ENCODE measurements at places on chromosomes 1 and 21. TPM values are rescaled to one million over a fixed set of nuclear protein-coding genes. Genes with fewer than 3 reads are reported as not detected.

The INAVA gene
- total RNA-seq = 3.6 TPM

The LCE2A gene
- not detected for total RNA-seq

GRCh38 chr1:181110013-181110412, 21.5 kb downstream of the IER5 start:
- no peaks in the 10 kb centered on the region for H3K36me3 ChIP-seq
- H3K27ac ChIP-seq = no peak overlapping the region
- no peaks in the 10 kb centered on the region for H3K27me3 ChIP-seq
- peaks cover 56% of the 10 kb centered on the region for H3K4me1 ChIP-seq
- no peak overlapping the region for H3K4me3 ChIP-seq
- DNase-seq = no peak

DNA sequence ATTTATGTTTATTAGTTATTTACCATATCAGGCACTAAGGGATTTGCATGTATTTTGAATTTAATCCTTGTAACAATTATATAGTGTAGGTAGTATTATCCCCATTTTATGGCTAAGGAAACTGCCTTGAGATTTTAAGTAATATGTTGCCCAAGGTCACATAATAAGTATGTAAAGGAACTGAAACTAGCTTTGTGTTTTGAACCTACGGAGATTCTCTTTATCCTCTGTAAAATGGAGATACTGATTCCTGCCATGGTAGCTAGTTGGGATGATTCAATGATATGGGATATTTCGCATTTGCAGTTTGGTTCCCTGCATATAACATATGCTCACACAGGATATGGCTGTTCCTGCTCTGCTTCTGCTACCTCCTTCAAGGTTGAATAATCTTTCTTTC, 144.3 kb downstream of the ST6GALNAC3 start:
- no peak overlapping the region for H3K27ac ChIP-seq
- no peaks in the 10 kb centered on the region for H3K27me3 ChIP-seq
- H3K4me3 ChIP-seq = no peak overlapping the region
- H3K4me1 ChIP-seq = no peaks in the 10 kb centered on the region

DNA sequence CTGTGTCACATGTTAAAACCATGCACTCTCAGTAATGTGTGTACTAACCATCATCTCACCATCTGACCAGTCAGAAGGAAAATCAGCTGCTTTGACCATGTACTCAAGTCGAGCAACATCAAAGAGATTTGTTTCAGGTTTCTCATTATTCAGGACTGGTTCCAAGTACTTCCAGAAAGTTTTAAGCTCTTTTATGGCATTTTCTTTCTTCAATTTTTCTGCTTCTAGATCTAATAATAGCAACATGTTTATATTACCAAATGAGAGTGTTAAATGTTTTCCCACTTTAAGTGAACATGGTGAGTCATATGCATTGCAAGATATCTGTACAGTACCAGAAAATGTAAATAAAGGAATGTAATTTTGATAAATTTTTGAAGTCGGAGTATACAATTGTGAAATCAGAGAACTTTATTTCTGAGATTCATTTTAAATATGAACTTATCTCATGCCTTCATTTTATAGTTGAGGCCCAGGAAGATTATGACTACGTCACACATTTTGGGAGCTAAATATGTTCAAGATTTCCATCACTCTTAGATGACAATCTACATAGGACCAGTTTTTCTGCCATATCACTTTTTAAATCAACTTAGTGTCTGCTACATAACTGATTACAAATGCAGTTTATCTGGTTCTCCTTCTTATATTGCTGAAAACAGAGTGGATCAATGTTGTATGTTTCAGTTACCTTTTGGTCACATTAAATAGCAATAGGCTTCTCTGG, 87.2 kb downstream of the SPAG17 start:
- H3K4me1 ChIP-seq = no peaks in the 10 kb centered on the region
- H3K4me3 ChIP-seq = no peak overlapping the region
- DNase-seq = no peak
- H3K36me3 ChIP-seq = no peaks in the 10 kb centered on the region
- no peaks in the 10 kb centered on the region for H3K27me3 ChIP-seq

- DNase-seq = no peak
- H3K36me3 ChIP-seq = no peaks in the 10 kb centered on the region
- peaks cover 7% of the 10 kb centered on the region for H3K27me3 ChIP-seq
- no peak overlapping the region for H3K27ac ChIP-seq
- no peaks in the 10 kb centered on the region for H3K4me1 ChIP-seq
- H3K4me3 ChIP-seq = no peak overlapping the region
Observed at GRCh38 chr1:230351514-230351913, 74.6 kb downstream of the PGBD5 start.

GRCh38 chr1:205978676-205979075, 24.5 kb downstream of the RAB7B start:
- DNase-seq = no peak
- H3K27me3 ChIP-seq = no peaks in the 10 kb centered on the region
- no peaks in the 10 kb centered on the region for H3K36me3 ChIP-seq
- no peaks in the 10 kb centered on the region for H3K4me1 ChIP-seq
- H3K27ac ChIP-seq = no peak overlapping the region
- no peak overlapping the region for H3K4me3 ChIP-seq

DNA sequence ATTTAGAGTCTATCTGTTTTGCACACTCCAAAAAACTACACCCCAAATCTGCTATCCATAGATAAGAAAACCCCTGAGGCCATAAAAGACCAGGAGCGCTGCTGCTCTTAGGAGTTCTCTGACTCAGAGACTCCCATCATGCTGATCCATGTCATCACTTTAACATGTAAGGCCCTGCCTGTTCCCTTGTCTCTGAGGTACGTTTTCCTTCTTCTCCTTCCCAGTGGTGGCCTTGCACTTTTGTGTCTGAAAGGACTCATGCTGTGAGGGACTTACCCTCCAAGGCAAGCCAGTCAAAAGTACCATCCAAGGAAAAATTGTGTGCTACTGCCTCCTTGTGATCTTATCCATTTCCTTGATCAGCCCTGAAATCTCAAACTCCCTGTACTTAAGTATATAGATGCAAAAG, 427.4 kb upstream of the NCAM2 start:
- H3K27me3 ChIP-seq = no peaks in the 10 kb centered on the region
- DNase-seq = no peak

DNA sequence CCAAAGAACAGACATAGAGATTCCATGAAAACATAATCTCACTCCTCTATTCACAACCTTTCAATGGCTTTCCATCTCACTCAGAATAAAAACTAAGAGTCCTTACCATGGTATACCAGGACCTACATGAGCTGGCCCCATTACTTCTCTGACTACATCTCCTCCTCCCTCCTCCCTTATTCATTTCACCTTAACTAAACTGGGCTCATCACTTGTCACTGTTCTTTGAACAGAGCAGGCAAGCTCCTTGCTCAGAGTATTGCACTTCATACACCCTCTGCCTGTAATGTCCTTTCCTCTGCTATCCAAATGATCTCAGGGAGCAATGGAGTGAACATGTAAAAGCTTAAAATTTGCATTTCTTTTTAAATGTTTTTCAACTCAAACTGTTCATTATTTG, 142.0 kb downstream of the MRPL39 start:
- DNase-seq = no peak
- no peaks in the 10 kb centered on the region for H3K4me1 ChIP-seq
- no peaks in the 10 kb centered on the region for H3K36me3 ChIP-seq
- no peak overlapping the region for H3K27ac ChIP-seq

DNA sequence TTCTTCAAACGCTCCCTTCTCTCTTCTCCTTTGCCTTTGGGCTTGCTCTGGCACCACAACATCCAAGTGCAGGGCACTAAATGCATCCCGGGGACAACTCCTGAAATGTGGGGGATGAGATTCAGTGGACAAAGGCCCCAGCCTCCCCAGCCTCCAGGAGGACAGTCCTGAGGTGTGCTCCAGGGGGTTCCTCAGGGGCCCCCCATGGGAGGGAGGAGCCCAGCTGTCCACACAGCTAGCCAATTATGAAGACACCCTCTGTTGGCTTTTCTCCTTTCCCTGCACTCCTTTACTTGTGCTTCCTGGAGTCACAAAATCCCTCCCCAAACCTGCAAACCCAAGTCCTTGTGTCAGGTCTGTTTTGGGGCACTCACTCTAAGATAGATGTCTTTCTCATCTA, 735.4 kb downstream of the PTPRU start:
- H3K27me3 ChIP-seq = no peaks in the 10 kb centered on the region
- DNase-seq = no peak
- no peak overlapping the region for H3K4me3 ChIP-seq
- no peaks in the 10 kb centered on the region for H3K4me1 ChIP-seq
- H3K27ac ChIP-seq = no peak overlapping the region

DNA sequence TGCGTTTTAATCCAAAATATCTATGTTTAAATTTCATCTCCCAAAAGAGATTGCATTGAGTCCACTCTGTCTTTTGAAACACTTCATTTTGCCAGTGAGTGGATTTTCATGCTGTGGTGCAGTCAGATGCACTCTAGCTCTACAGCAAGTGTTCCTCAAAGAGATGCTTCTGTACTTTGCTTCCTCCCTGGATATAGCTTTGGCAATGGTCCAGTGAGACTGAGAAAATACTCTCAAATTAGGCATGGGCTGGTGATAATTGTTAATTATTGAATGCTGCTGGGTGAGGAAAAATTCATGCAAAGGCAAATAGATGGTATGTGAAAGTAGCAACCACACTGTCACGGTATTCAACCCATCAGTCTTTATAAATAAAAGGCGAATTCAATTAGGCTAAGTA, 396.9 kb downstream of the ADGRL2 start:
- no peaks in the 10 kb centered on the region for H3K4me1 ChIP-seq
- H3K4me3 ChIP-seq = no peak overlapping the region
- H3K27ac ChIP-seq = no peak overlapping the region
- no peaks in the 10 kb centered on the region for H3K27me3 ChIP-seq
- no peaks in the 10 kb centered on the region for H3K36me3 ChIP-seq

DNA sequence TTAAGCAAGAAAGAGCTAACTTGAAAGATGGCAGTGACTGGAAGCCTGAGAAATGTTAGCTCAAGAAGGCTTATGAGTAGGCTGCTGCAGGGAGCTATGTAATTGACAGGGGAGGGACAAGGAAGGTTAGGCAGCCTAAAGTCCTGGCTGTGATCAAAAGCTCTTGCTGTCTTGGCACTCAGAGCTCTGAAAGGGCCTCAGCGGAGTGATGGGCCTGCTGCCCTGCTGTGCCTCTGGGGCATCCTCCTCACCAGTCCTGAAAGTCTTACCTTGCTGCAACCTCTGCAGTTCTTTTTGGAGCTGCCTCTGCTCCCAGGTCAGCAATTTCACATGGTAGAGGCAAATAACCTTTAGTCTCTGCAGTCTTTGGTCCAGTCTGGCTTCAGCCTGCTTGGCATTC, 1.8 kb downstream of the CCDC190 start:
- H3K4me1 ChIP-seq = no peaks in the 10 kb centered on the region
- no peak overlapping the region for H3K27ac ChIP-seq
- H3K4me3 ChIP-seq = no peak overlapping the region
- H3K36me3 ChIP-seq = no peaks in the 10 kb centered on the region

DNA sequence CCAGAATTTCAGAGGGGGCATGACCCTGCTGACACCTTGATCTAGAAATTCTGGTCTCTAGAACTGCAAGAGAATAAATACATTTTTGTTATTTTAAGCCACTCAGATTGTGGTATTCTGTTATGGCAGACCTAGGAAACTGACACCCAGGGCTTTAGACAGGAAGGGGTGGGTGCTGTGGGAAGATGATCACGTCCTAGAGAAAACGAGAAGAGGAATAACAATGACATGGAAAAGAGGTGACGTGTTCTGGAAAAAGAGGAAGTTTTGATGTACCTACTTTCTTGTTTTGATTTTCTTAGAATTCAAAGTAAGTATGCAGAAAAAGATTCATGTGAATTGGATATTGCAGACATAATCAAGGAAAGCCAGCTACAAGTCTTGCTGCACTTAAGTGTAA, 232.9 kb upstream of the RUNX1 start:
- no peaks in the 10 kb centered on the region for H3K27me3 ChIP-seq
- no peak overlapping the region for H3K4me3 ChIP-seq
- H3K36me3 ChIP-seq = no peaks in the 10 kb centered on the region
- no peak overlapping the region for H3K27ac ChIP-seq

DNA sequence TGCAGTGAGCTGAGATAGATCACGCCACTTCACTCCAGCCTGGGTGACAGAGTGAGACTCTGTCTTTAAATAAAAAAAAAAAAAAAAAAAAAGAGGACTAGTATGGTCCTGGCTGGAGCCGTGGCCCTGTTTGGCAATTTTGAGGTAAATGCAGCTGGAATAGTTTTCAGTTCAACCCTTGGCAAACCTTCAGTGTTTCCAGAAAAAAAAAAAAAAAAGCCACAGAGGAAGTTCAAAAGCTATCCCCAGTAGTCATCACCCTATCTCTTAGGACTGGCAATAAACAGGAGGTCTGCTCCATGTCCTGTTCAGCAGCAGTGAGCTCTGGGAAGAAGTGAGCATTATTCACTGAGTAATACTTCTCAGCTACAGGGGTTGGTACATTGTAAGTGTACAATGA, 56.8 kb upstream of the ERRFI1 start:
- H3K36me3 ChIP-seq = no peaks in the 10 kb centered on the region
- no peak for DNase-seq
- no peaks in the 10 kb centered on the region for H3K27me3 ChIP-seq
- H3K4me1 ChIP-seq = peaks cover 45% of the 10 kb centered on the region

DNA sequence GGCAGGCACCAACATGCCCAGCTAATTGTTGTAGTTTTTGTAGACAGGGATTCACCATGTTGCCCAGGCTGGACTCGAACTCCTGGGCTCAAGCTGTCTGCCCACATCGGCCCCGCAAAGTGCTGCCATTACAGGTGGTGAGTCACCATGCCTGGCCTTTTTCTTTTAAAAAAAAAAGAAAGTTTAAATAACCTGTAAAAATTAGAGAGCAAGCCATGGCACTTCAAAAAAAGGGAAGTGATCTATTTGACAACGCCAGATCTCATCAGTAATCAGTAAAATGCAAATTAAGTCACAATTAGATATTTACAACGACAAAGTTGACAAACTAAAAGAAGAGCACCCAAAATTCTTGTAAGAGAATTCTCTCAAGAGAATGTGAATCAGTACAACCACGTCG, 2.9 kb upstream of the RBBP5 start:
- DNase-seq = no peak
- no peak overlapping the region for H3K27ac ChIP-seq
- H3K4me3 ChIP-seq = no peak overlapping the region
- peaks cover 14% of the 10 kb centered on the region for H3K4me1 ChIP-seq

DNA sequence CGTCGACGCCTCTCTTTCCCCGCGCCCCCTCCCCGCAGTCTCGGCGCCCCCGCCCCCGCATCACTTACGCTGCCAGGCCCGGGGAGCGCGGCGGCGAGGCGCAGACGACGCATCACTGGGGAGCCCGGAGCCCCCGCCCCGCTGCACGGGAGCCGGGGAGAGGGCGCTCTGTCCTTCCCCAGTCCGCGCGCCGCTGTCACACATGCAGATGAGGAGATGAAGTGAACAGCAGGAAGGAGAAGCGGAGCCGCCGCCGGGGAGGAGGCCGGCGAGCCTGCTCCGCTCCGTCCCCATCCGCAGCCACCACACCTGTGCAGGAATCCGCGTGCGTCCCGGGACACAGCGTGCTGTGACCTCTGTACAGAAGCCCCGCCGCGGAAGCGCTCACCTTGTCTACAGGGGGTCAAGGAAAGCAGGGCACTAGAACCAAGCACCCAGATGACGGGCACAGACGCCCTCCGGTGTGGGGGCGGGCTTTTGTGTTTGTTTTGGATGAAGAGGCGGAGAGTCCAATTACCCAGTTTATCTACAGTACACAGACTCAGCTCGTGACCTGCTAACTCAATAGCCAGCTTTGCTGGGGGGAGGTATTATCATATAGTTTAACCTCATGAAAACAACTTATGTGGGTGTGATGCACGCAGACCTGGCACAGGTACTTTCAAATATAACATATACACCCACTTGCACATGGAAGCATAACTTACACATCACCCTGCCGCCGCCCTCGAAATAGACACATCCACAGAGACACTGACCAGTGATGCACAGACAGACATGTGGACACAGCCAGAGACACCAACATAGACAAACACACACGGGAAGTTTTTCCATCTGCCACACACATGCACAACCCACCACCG, 12.4 kb downstream of the KLHDC8A start:
- peaks cover 10% of the 10 kb centered on the region for H3K27me3 ChIP-seq
- no peak for DNase-seq
- H3K4me1 ChIP-seq = no peaks in the 10 kb centered on the region
- H3K4me3 ChIP-seq = peak overlapping the region; percentile 32

Data from Panc1 (cell line).